Fibroblast of skin of abdomen (primary cell): ENCODE measurements at places on chromosomes 6 and 20.

- no peak for DNase-seq
Observed at GRCh38 chr6:155440398-155441111, 15.1 kb downstream of the NOX3 start.

DNA sequence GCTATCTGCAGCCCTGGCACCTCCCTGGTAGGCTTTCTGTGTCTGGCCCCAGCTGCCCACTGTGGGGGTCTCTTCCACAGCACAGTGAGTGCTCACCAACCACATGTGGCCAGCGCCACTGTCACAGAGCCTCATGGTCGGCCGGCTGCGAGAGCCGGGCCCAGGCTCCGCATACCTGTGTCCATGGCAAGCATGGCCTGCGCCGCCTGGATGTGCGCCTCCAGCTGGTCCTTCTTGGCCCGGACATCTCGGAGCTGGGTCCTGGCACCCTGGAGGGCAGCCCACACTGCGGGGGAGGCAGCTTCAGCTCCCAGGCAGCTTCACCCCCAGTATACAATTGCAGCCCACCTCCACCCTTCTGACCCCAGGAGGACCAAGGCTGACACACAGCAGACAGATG lies 13.0 kb downstream of the ADRM1 start:
- no peak for DNase-seq

- no peak for DNase-seq
Observed at GRCh38 chr6:81878479-81878878, 126.0 kb upstream of the TENT5A start.

GRCh38 chr6:110676396-110676795 lies 138.9 kb downstream of the CDK19 start:
- no peak for DNase-seq

- no peak for DNase-seq
Observed at GRCh38 chr20:40970218-40970617, 58.4 kb upstream of the TOP1 start.

- DNase-seq, result no peak
Observed at GRCh38 chr6:3764516-3765335, 13.2 kb upstream of the PXDC1 start.

- DNase-seq, result peak; percentile 41
Observed at GRCh38 chr6:111683749-111684267, 78.1 kb upstream of the TRAF3IP2 start.

GRCh38 chr6:130725551-130725950 lies 101.7 kb upstream of the SMLR1 start:
- DNase-seq, result no peak

- peak; percentile 62 for DNase-seq
Observed at GRCh38 chr6:43667245-43668150, 20.1 kb downstream of the MRPS18A start.

- DNase-seq, result peak; percentile 29
Observed at GRCh38 chr6:7617801-7618764, 28.1 kb downstream of the SNRNP48 start.

DNA sequence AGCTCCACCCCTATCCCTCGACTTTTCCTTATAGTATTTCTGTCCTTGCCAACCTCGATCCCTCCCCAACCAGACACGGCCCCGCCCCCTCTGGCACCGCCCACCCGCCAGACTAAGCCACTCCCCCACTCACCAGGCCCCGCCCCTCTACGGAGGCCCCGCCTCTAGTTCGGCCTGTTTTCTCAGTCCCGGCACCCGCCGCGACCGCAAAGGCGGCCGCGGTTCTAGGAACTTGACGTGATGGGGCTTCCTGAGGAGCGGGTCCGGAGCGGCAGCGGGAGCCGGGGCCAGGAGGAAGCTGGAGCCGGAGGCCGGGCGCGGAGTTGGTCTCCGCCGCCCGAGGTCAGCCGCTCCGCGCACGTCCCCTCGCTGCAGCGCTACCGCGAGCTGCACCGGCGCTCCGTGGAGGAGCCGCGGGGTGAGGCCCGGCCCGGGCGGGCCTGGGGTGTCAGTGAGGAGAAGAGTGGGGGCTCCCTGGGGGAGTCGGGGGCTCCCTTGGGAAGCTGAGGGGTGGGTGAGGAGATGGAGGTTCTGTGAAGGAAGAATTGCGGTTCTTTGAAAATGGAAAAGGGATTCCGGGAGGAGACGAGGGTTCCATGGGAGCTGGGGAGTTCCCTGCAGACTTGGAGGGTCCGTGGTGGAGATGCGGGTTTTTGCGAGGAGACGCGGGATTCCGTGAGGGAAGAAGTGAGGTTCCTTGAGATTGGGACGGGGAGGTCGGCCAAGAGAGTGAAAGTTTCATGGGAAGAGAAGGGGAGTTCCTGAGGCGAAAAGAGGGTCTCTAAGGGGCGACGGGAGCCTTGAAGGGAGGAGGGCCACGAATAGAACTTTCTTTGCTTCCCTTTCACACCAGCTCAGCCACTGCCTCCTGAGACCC lies at the start of gene ACSS2:
TSS of gene ACSS2 (plus strand) at position 207 of the 877 bp plus-strand sequence. CDS start at position 241, 34 bp downstream.
- DNase-seq, result no peak

DNA sequence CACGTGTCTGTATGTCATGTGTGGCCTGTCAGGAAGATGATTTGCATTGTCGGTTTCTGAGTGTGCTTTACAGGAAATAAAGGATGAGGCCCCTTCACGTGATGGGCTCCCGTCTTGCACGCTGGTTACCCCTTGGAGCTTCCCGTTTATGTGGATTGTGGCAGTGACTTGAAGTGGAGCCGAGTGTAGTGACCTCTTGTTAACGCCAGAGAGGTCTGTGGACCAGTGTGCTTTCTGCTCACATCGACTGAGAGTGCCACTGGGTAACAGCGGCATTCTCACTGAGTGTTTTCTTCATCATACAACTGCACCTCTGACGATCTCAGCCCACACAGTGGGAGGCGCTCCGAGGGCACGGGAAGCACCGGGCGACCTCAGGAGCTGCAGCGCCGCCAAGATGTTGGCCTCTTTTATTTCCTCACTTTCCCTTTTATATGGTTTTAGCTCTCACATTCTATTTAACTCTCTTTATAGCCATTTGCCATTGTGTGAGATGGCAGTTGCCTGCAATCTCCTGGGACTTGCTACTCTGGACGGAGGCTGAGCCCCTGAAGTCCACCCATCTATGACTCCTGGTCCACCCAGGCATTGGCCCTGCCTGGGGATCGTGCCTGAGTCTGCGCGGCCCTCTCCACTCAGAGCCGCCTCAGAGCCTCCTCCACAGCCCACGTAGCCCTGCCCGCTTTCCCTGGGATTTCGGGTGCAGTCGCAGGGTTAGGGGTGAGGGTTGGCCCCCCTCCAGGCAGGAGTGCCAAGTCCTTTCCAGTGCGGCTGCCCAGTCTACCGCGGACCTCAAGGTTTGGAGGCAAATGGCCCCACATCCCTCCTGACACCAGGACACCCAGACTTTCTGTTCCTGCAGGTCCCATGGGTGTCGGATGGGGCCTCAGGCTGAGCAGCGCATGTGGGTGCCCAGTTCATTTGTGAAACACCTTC lies 238.9 kb downstream of the ERMARD start:
- DNase-seq, result no peak

- no peak for DNase-seq
Observed at GRCh38 chr6:169997930-169998218, 246.5 kb downstream of the ERMARD start.

DNA sequence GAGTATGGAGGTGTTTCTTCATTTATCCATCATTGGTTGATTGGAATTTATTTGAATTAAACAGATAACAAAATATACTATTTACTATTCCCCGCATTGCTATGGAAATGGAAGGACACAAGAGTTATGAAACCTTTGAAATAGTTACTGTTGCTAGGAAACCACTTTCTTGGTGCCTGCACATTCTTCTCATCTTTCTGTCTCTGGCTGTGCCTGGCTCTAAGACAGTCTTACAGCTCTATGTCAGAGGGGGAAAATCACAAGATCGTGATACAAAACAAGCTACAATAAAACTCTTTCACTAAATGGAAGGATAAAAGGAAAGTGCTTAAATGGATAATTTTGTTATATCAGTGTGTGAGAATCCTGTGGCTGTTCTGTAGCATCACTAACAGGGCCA lies 453.0 kb downstream of the LMBRD1 start:
- peak; percentile 11 for DNase-seq

- no peak for DNase-seq
Observed at GRCh38 chr20:47143657-47144056, 212.8 kb downstream of the ZMYND8 start.

DNA sequence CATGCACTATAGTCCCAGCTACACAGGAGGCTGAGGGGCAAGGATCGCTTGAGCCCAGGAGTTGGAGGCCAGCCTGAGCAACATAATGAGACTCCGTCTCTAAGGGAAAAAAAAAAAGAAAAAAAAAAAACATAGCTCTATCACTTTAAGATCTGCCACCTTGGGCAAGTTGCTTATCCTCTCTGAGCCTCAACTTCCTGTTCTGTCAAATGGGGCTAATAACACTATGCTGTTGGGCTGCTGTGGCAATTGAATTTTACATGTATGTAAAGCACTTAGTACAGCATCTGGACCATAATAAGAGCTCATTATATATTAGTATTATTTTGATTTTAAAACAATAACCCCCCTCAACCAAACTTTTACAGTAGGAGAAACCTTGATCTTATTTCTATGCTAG lies 141.5 kb downstream of the ATXN1 start:
- DNase-seq, result no peak

GRCh38 chr20:45014671-45015415 lies 48.5 kb downstream of the STK4 start:
- peak; percentile 74 for DNase-seq

DNA sequence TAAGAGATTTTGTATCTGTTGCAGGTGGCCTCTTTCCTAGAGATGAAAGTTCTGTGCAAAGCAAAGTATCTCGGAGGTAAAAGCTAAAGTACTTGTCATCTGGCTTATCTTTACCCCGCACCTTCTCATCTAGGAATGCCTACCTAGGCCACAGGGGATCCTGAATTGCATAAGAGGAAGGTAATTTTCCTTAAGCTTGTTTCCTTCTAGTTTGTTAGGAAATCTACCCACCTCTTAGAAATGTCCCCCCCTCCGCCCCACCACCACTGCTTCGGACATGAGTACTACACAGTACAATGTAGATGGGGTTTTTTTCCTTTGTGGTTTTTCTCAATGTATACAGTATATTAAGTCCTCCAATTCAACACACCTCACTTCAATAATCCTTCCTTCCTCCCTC lies 21.5 kb downstream of the FOXC1 start:
- DNase-seq, result no peak

DNA sequence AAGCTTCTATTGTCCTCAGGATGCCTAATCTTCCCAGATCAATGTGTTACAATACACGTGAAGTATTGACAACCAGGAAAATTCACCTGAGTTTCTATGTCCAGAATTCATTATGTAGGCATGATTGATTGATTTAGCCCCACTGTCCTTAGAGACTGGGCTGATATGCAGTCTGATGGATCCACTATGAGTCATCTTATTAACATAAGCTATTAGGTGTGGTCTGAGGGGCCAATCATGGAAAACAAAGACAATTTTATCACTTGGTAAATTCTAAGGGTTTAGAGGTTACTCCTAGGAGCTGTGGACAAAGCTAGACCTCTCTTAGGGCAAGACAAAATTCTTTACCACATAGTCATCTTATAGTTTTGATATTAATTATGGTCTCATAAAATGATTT lies 41.3 kb upstream of the SLC35B3 start:
- no peak for DNase-seq

GRCh38 chr6:35948725-35949124 lies 27.8 kb upstream of the SRPK1 start:
- no peak for DNase-seq

DNA sequence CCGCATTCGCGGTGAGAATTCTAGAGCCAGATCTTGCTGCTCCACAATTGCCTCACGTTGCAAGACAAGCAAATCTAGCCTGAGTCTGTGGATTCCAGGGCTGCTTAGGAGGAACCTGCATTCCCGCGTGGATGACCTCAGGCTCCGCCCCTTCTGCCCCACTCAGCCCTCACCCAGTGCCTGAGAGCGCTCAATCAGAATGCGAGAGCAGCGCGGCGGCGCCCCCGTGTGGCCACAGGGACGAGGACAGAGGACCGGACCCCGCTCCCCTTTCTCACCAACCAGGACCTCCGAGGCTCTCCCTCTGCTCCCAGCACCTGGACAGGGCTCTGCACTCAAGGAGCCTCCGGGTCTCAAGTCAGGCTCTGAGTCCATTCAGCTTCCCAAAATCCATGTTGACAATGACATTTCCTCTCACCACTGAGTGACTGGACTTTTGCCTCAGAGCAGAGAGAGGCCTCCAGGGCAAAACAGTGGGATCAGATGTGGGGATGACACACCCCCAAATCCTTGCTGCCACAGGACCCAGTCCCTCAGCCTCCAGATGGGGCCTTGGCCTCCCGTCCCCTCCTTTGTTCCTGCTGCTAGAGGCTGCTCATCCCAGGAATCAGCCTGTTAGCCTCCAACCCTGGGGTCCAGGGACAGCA lies 52.0 kb downstream of the RPP21 start:
- peak; percentile 53 for DNase-seq

- DNase-seq, result peak; percentile 52
Observed at GRCh38 chr6:80771941-80772340, 665.5 kb downstream of the BCKDHB start.

DNA sequence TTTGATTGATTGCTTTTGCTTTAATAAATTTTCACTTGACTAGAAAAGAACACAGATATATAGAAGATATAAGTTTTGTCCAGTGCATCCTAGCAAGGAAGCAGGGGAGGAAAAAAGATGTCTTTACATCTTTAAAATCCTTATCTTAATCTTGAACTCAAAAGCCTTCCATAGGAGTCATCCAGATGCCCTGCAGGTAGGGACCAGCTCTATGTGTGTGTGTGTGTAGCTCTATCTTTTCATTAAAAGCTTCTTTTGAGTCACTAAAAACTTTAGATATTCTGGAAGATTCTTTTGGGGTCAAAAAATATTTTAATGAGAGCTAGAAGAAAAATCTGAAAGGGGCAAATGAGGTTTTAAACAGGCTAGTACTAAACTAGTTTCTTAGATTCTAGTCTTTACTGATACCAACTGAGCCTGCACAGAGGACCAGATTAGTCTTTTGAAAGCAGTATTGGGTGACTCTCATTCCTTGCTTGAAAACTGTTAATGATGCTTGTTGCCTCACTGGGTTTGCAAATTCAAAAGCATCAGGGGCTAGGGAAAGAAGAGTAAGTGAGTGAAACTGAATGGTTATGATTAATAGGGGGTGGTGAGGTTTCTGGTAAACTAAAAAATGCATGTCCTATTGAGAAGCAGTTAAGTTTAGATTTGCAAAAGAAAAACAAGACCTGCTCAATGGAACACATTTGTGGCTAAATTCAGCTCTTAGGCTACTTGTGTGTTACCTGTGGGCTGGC lies 40.6 kb upstream of the JAG1 start:
- no peak for DNase-seq

DNA sequence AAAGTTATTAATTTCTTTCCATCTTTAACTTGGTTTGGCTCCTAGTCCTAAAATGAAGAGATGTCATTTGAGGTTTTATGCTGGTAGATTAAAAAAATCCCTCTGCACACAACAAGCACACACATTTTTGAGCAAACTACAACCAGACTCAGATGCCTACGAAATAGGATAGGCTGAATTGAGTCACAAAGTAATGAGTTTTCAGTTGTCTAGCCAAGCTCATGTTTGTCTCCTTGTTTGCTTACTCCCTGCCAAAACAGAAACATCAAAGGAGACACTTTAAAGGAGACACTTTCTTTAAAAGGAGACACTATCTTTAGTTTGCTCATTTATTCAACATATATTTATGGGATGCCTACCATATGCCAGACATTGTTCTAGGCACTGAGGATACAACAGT lies 56.2 kb downstream of the TPBG start:
- DNase-seq, result no peak

- no peak for DNase-seq
Observed at GRCh38 chr6:56536536-56536935, 106.2 kb downstream of the DST start.

- no peak for DNase-seq
Observed at GRCh38 chr6:89269981-89270380, 45.1 kb downstream of the GABRR2 start.
